ENCODE measurements at places on chromosomes 4 and X.

GRCh38 chr4:15149839-15150592, 147.7 kb downstream of the CPEB2 start:
- peak; percentile 85 for DNase-seq

- peak; percentile 26 for DNase-seq
Measured at GRCh38 chrX:100871594-100872560, 2.3 kb downstream of the NOX1 start.

- peak; percentile 48 for DNase-seq
Measured at GRCh38 chr4:172202480-172203076, 389.4 kb downstream of the GALNTL6 start.

- no peak for DNase-seq
Measured at GRCh38 chr4:146949559-146949958, 3.9 kb upstream of the TTC29 start.

- no peak for DNase-seq
Measured at GRCh38 chr4:2025817-2026216, 17.0 kb upstream of the NELFA start.

DNA sequence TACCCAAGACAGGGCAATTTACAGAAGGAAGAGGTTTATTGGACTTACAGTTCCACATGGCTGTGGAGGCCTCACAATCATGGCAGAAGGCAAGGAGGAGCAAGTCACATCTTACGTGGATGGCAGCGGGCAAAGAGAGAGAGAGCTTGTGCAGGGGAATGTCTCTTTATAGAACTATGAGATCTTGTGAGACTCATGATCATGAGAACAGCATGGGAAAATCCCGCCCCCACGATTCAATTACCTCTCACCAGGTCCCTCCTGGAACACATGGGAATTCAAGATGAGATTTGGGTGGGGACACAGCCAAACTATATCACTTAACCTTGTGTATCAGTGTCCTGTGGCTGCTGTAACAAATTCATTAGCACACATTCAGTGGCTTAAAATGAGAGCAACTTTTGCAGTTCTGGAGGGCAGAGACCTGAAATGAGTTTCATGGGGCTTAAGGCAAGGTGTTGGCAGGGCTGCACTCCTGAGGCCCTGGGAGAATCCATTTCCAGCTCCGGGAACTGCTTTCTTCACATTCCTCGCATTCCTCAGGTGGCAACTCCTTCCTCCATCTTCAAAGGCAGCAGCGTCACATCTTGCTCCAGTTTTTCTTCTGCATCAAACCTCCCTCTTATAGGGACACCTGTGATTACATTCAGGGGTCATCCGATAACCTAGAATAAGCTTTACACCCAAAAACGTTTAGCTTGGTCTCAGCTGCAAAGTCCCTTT, 22.3 kb upstream of the NSG1 start:
- no peak for DNase-seq

DNA sequence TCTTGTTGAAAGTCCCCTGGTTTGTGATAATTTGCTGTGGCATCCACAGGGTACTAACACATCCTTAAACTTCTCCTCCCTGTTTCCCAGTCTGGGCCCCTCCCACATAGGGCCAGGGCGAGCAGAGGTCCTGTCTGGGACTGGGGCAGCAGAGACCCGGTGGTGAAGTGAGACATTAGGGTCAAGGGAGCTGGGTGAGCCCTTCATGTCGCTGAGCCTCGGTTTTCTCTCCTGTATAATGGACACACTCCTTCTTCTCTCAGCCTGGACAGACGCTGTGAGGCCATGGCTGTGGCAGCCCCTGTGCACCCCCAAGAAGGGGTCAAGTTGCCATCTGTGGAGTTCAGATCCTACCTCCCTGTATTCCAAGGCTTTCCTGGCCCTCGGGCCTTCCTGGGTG, 33.0 kb upstream of the HMX1 start:
- DNase-seq = no peak

DNA sequence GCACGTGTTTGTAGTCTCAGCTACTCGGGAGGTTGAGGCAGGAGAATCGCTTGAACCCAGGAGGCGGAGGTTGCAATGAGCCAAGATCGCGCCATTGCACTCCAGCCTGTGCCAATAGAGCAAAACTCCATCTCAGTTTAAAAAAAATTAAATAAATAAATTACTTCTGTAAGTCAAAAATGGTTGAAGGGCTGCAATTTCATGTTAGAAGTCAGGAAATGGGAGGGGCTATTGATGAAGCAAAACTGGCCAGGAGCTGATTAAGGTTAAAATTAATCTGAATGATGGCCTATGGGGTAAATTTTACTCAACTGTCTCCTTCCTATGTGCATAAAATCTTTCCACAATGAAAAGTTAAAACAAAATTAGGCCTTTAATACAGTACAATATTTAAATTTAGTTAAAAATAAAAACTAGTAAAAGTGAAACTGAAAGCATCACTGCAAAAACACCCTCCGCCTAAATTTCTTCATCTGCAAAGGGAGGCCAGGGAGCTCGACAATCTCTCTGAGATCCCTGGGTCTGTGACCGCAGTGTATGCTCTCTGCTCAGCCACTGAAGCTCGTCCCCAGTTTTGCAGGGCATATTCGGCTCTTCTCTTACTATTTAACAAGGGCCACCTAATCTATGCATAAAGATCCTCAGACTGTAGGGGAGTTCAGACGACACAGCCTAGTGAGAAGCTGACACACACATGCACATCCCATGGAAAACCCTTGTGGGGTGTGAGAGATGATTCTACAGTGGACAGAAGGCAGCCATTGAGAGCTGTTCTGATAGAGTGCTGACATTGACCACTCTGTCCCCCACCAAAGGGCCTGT, 57.2 kb downstream of the IRF2 start:
- DNase-seq = no peak

DNA sequence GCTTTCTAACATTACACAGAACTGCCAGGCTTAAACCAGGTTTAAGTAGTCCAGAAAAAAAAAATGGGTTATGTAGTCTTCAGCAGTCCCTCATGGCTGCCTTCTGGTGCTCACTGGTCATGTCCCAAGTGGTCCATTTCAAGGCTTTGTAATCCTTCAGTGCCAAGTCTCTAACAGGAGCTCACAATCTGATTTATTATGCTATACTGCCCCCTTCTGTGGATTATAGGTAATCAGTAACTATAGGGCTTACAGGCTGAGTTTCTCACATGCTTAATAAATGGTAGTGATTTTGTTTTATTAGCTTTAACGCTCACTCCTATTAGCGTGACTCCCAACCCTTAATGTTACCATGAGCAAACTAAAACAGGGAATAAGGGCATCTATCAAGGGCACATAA, 92.5 kb upstream of the EDA2R start:
- DNase-seq = peak; percentile 59

- peak; percentile 86 for DNase-seq
Measured at GRCh38 chr4:176499518-176499917, 179.8 kb downstream of the SPCS3 start.

- DNase-seq = peak; percentile 28
Measured at GRCh38 chr4:187811591-187811990, 184.0 kb upstream of the ZFP42 start.

DNA sequence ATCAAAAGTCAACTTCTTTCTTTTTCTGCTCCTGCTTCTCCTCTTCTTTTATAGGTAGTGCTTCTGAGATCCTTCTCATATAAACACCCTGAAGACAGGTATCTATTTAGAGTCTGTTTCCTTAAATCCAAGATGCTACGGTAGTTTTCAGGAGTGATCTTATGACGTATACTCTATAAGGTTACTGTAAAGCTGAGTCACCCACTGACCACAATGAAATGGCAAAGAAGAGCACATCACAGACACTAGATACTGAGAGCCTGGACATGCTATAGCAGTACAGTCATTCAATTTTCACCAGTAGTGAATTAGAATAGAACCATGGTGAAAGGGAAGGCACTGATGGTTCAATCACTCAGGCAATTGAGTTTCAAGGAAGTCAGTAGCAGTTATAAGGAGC, 412.5 kb downstream of the ADAM29 start:
- DNase-seq = peak; percentile 57

DNA sequence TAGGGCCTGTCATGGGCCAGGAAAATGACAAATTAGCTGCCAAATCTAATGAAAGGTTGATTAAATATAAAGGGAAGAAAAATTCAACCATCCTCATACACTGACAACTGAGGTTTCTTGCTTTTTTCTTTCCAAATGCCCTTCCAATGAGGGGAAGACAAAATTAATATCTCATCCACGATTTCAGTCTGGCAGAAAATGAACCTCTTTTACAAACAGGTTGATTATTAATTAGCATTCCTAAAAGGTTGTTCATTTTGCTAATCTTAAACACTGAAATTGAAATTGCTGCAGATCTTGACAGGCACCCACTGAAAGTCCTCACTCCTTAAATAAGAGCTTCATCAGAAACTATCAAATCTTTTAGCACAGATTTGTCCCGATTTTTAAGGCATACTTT, 45.5 kb downstream of the NPFFR2 start:
- no peak for DNase-seq

DNA sequence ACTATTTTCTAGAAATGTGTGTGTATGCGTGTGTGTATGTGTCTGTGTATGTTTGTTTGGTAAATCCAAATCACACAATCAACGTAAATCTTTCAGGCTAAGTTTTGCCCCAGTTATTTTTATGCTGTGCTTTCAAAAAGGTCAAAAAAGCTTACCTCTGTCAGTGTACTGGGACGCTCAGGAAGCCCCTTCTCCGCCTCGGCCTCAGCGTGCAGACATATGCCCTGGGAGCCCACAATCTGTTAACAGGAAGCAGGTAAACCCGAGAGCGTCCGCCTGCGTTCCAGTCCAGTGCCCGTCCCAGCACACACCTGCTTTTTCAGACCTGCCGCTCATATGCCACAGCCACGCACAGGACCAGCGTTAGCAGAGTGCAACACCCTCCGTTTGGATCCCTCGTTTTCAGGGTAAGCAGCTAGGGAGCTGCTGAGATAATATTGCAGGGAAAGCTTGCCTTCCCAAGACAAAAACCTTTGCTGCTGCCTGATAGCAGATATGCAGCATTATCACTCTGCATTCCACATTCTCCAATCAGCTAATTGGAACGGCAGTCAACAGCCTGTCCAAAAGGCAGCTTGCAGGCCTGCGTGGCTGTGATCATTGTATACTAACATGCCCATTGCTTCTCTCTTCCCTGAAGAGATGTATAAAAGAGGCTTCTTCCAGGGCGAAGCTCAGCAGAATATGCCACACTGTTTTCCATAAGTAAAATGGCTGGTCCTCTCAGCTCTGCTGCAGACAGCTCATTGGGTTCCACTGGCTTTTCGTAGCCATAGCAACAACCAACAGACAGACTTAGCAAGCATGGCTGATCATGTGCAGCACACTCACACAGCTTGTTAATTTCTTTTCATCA, at the start of gene SORBS2:
Gene SORBS2 (minus strand): TSS at position 686 of the 856 bp plus-strand sequence. CDS start 121,623 bp downstream, outside the sequence.
- DNase-seq = peak; percentile 22

- DNase-seq = peak; percentile 61
Measured at GRCh38 chr4:182286035-182286434, 42.8 kb downstream of the TENM3 start.

- peak; percentile 75 for DNase-seq
Measured at GRCh38 chr4:2936773-2937145, 26.4 kb downstream of the NOP14 start.

- DNase-seq = no peak
Measured at GRCh38 chrX:8987672-8988250, 46.2 kb downstream of the FAM9B start.

DNA sequence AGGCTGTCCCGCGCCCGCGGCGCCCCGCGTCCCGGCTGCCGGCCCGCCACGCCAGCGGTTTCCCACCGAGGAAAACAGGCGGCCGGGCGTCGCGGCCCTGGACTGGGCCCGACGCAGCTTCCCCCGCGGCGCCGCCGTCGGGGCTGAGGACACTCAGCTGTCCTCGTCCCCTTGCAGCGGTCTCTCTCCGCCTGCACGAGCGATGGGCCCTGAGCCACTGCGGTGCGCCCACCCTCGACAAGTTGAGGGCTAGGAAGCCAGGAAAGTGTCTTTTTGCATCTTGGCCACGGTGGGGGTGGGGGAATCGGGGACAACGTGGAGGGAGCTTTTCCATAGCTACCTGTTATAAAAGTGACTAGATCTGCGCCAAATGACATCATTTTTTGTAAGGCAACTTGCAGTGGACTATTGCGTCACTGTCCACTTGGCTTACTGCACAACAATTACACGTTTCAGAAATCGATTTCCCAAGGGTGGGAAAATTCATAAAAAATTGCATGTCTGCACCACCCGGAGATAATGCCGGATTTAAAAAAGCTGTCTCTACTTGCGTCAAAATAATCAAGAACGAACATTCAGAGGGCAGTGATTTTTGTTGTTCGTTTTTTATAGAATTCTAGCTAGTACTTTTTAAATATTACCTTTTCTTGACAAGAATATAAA, 1.1 kb downstream of the KLHL15 start:
- DNase-seq = peak; percentile 49

- no peak for DNase-seq
Measured at GRCh38 chrX:2311501-2311900, 189.3 kb downstream of the DHRSX start.

- no peak for DNase-seq
Measured at GRCh38 chrX:17206584-17206983, 168.4 kb upstream of the NHS start.

GRCh38 chrX:82961129-82961528, 547.0 kb upstream of the POU3F4 start:
- no peak for DNase-seq

DNA sequence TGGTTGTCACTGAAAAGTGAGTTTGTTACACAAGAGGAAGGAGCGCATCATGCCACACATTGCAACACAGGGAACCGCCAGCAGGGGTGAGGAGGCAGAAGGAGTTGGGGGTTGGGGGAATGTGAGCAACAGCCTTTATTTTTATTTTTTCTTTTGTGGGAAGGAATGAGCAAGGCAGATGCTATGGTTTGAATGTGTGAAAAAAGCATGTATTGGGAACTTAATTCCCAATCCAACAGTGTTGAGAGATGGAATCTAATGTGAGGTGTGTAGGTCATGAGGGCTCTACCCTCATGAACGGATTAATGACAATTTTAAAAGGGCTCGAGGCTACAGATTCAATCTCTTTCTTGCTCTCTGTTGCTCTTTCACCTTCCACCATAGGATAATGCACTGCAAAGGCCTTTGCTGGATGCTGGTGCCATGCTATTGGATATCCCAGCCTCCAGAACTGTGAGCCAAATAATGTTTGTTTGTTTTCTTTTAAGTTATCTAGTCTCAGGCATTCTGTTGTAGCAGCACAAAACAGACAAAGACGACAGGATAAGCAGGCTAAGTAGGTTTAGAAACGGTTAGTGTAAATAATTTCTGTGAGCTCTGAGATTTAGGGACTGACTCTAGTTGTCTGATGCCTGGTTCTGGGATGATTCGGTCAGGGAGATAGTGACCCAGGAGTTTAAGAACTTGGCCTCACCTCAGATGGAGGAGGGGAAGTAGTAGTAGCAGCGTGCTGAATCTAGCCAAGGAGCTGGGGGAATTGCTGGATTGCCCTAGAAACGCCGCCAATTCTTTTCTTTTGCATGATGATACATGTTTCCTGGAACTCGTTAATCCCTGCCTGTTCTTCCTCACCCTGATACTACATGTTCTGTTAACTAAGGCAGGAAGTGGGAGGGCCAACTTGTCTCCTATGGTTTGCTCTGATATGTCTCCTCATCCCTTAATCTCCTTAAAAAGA, 156.6 kb upstream of the CTSO start:
- peak; percentile 38 for DNase-seq

DNA sequence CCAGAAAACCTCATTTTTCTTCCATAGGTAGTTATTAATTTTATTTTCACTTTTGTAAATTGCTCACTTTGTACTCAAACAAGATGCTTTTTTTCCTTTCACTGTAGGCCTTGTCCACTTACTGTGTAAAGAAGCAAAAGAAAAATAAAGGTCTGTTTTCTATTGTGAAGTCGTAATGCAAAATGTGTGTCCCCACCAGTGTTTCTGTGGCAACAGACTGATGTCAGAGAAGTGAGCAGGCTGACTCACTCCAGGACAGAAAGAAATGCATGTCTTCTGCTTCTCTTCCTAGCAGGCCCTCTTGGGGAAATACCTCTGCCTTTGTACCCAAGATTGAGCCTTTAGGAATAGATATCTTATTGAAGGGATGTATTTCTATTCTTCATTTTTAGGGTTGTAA, 30.3 kb downstream of the INPP4B start:
- DNase-seq = peak; percentile 73

Data from EH (cell line).